ENCODE measurements at places on chromosomes 16 and 17.

DNA sequence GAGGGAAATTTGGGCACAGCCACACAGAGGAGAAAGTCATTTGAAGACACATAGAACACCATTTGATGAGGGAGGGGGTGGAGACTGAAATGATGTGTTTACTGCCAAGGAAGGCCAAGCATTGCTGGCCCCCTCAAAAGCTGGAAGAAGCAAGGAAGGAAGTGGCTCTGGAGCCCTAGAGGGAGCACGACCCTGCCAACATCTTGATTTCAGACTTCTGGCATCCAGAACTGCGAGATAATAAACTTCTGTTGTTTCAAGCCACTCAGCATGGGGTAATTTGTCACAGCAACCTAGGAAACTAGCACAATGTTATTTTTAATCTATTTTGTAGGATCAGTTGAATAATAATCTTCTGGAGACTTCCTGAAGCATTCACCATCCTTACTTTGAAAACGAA lies 314.8 kb upstream of the GOT2 start:
- DNase-seq, result no peak

DNA sequence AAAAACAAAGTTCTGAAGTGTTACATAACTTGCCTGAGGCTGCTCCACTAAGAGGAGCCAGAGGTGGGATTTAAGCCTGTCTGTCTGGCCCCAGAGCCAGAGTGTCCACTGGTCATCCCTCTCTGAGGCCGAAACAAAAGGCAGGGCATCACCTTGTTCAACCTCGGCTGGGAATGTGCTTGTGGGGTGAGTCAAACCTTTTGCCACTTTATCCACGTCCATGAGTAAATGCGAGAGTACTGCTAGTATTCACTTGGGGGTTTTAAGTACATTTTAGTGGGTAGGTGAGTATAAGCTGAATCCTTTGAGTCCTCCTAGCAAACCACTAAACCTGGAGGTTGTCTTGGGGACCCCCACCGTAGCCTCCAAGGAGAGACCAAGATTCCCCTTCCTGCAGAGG lies 103.5 kb downstream of the STX8 start:
- no peak for DNase-seq

- no peak for DNase-seq
Measured at GRCh38 chr17:16273929-16274339, 56.9 kb downstream of the PIGL start.

DNA sequence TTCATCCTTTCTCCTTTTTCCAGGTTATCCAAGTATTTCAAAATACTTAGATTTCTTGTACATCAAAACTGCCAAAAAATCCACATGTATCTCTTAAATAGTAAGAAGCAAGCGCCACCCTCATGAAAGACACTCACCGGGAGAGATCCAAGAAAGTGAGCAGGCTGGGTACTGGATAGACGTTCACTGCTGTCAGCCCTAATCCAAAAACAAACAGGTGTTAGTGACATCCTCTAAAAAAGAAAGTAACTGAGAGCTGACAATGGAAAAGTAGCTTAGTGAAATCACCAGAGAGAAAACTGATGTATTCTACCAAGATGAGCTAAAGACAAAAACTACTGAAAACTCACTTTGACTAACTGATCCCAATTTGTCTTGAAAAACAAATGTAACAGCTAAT lies 46.1 kb downstream of the MARVELD3 start:
- DNase-seq, result no peak

DNA sequence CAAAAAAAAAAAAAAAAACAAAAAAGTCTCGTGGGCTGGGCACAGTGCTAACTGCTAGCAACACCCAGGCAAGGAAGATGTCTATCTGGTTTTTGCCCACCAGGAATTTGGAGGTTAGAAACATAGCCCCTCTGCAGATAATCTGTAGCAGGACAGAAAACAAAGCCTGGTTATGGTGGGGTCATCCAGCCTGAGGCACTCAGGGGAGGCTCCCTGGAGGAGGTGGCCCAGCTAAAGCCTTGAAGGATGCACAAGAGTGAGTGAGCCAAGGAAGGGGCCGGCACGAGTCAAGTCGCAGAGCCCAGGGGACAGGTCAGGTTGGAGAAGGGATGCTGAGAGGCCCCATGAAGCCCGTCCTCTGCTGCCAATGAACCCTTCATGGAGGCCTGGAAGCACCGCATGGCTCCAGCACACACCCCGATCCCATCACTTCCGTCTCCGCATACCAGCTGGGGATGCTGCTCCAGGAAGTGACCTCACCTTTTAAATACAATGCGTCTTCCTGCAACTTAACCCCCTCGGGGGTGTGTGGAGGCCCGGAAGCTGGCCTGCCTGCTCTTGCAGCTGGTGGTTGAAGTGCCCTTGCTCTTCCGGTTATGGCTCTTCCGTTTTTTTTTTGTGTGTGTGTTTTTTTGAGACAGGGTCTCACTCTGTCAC lies 86.5 kb downstream of the ENGASE start:
- DNase-seq, result no peak

DNA sequence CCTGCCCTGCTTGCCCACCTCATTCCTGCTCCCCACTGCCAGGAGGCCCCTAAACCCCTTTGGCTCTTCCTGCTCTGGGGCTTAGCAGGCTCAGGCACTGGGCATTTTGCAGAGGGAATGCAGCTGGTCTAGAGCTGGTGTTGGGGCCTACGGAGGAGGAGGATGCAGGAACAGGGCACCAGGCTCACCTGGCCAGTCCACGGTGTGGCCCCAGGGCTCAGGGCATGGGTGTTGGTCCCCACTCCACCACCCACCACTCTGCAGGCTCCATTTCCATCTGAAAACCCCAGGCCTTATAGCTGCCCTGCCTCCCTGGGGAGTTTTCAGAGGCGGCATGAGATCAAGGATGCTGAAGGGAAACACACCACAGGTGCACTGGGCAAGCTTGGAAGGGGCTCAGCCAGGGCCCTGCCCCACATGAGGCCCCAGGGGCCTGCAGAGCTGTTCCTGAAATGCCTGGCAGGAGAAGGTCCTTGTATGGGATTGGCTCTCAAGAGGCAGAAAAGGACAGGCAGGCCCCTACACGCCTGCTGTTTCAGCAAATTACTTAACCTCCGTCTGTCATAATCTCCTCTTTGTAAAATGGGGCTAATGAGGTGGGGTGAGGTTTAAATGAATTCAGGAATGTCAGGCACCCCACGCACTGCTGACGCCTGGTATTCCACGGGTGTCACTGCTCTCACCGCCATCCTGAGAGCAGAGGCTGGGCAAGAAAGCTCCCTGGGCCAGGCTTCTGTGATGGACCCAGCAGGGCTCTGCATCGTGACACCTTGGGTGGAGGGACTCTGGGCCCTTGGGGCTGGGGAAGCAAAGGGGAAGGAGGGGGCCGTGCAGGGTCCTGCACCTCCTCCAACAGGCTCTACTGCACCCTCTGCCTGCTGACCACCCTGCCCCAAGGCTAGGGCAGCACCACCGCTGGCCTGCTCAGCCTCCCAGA lies 9.3 kb downstream of the SLC47A2 start:
- peak; percentile 62 for DNase-seq

DNA sequence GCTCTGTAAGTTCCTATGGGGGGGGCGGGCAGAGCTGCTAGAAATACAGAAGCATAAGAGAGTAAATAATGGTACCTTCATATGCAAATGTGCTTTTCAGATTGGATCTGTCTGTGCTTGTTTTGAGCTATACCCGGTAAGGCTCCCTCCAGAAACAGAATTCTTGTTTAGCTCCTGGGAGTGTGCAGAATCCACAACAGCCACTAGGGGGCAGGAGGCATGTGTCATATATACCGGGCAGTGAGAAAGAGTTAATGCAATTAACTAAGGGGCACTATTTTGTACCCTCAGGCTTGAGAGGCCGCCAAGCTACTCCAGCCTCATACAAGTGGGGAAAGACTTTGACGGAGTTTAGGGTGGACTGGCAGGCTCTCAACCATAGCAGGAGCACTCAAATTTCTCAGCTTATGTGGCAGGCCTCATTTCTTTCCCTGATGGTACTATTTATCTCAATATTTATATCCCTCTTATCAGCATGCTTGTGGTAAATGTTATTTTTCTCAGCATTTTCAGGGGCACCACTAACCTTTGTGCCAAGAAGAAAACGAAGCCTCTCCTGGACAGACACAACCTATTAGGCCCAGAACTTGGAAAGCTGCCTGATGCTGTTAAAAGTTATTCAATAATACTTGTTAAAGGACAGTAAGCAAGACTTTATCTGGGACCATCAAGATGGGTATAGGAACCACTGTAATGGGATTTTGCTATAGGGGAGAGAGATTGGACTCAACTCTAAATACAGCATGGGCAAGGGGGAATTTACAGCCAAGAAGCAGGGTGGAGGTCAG lies 10.7 kb upstream of the CENPV start:
- DNase-seq, result peak; percentile 84

GRCh38 chr17:1162116-1162855 lies 17.5 kb downstream of the ABR start:
- no peak for DNase-seq

GRCh38 chr16:88558457-88559442 lies 11.5 kb upstream of the ZC3H18 start:
- DNase-seq, result no peak
